ENCODE measurements at places on chromosomes 3 and 15. TPM values are rescaled to one million over a fixed set of nuclear protein-coding genes. Genes with fewer than 3 reads are reported as not detected.

The EIF3J gene
- 57.1 TPM for total RNA-seq

The NEK11 gene
- 5.5 TPM for total RNA-seq

The CAPN3 gene
- total RNA-seq: 0.79 TPM

The GRM7 gene
- not detected for total RNA-seq

The TM4SF4 gene
- total RNA-seq: 3.2 TPM

The NPAP1 gene
- total RNA-seq: not detected

The PROS1 gene
- 50.1 TPM for total RNA-seq

The DLEC1 gene
- total RNA-seq: 0.07 TPM

The KLHL25 gene
- 12.9 TPM for total RNA-seq

The TMEM207 gene
- not detected for total RNA-seq

- peak; percentile 55 for ATAC-seq
These were observed 50.2 kb downstream of the CRYBG3 start for GRCh38 chr3:97871801-97872524.

GRCh38 chr3:113914646-113915045, 33.2 kb upstream of the ZDHHC23 start:
- no peak for ATAC-seq

- no peak for ATAC-seq
These were observed 99.1 kb downstream of the NR1I2 start for GRCh38 chr3:119880966-119881365.

DNA sequence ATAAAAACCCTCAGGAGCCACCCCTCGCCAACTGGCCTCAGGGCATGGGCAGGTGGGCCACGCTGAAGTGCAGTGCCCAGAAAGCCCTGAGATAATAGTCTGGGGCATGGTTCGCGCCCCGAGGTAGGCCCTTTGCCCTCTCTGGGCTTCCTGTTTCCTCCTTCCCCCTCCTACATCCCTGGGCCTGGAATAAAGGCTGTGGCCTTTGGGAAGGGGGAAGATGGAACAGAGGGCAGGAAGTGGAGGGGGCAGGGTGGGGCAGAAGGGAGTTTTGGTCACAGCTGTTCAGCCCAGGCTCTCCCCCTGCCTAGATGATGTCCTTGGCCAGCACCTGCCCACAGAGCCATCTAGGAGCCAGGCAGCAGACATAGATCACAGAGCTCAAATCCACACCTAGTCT, 11.3 kb downstream of the CSRNP1 start:
- no peak for ATAC-seq

GRCh38 chr15:35064576-35065190, 20.4 kb downstream of the NANOGP8 start:
- no peak for ATAC-seq

DNA sequence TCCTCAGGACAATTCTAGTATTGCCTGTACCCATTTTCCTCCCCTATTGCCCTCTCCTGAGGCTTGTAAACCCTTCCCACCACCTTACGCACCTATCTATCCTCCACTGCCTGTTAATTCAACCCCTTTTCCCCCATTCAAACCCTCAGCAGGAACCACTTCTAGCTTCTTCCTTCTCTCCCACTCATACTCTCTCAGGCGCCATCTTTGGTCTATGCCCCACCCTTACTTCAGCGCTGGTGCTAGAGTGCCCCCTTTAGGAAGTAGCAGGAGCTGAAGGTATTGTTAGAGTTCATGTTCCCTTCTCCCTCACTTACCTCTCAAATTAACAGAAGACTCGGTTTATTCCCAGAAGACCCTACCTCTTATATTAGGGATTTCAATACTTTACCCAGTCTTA, 121.8 kb upstream of the NLGN1 start:
- ATAC-seq: no peak

- ATAC-seq: no peak
These were observed 9.9 kb upstream of the KLHL25 start for GRCh38 chr15:85804481-85805170.

- no peak for ATAC-seq
These were observed 25.0 kb downstream of the CRYGS start for GRCh38 chr3:186519021-186519658.

DNA sequence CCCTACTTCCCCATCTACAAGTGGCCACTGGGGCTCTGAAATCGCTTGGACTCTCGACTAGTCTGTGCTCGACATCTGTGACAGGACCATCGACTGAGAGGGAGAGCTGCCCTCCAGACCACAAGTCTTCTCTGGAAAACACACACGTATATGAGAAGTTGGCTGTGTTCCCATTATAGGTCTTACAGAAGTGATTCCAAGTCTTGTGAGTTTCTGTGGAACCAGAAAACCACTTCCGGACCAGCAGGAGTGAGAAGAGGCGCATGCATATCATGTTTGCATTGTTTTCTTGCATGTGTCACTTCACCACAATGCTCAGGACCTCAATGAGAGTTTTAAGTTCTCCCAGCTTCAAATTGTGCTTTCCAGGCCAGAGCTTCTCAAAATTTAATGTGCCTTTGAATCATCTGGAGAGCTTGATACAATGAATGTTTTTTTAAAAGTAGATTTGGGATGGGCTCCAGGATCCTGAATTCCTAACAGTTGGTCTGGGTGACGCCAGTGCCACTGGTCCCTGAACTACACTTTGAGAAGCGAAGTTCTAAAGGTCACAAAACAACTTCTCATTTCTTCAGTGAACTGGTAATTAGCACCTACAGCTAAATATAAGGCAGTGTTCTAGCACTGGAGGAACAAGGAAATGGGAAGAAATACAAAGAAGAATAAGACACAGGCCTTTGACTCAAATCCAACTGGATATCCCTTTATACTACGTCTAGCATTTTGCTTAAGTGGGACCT, 15.7 kb downstream of the LIPC start:
- ATAC-seq: no peak

- peak; percentile 21 for ATAC-seq
These were observed 307.8 kb upstream of the TPRG1 start for GRCh38 chr3:188863999-188864406.

DNA sequence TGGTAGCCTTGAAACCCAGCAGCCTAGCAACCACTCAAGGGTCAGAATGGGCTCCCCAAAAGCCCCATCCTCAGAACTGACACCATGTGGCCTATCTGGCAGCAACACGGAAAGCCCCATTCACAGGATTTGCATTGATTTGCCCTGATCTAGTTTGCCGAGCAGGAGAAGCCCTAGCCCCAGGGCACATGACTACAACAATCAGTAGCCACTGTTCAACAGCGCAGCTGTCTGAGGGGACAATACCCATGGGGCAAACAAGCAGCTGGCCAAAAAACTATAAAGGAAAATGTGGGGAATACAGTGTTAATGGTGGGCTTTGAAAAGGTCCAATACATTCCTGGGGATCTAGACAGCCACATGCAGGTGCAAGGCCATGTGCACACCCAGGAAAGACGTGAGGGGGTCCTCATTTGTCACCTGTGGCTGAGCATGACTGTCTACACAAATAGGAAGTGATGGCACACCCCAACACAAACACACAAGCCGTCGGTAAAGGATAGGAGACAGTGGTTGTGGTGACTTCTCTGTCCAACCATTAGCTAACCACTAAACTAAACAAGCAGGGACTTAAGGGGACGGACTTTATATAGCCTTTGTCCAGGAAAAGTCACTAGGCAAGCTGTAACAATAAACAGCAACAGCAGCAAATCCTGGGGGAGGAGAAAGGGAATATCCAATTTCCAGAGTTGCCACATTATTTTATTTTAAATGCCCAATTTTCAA, 113.7 kb downstream of the LRIG1 start:
- ATAC-seq: no peak

- no peak for ATAC-seq
These were observed 37.2 kb downstream of the ACAP2 start for GRCh38 chr3:195405651-195406050.

- ATAC-seq: no peak
These were observed 9.6 kb downstream of the C3orf18 start for GRCh38 chr3:50557915-50558314.

DNA sequence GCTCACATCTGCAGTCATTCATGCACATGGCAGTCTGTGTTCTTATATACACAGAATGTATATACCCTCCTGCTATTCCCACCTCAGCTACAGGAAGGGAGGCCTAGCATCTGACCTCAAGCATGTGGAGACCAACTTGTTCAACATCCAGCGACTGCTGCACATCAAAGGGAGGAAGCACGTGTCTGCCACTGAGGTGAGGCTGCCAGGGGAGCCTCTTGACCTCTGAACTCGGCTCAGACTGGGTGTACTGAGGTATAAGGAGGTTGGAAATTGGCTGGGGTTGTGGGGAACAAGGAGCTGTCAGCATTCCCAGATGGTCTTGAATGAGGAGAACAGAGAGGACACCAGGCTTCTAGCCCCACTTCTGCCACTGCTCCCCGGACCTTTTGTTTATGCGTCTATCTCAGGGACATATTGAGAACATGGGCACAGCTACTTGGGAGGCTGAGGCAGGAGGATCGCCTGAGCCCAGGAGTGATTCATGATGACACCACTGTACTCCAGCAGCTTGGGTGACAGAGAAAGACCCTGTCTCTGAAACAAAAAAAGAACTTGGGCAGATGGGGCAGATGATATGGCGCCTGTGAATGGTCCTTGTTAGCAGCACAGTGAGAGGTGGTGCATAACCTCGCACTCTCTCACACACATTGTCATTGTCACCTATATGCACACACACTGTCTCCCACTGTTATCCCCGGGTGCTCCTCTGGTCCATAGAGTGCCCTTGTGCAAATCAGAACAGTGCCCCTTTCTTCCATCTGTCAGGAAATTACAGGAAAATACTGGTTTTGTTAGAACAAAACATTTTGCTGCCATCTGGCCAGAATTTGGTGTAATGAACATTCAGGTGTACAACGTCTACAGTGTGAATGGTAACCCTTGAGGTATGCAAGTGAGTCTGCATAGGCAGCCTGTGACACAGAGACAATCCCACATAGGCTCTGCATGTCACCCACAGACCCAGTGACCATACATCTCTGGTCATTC, 5.4 kb downstream of the VILL start:
- ATAC-seq: no peak

DNA sequence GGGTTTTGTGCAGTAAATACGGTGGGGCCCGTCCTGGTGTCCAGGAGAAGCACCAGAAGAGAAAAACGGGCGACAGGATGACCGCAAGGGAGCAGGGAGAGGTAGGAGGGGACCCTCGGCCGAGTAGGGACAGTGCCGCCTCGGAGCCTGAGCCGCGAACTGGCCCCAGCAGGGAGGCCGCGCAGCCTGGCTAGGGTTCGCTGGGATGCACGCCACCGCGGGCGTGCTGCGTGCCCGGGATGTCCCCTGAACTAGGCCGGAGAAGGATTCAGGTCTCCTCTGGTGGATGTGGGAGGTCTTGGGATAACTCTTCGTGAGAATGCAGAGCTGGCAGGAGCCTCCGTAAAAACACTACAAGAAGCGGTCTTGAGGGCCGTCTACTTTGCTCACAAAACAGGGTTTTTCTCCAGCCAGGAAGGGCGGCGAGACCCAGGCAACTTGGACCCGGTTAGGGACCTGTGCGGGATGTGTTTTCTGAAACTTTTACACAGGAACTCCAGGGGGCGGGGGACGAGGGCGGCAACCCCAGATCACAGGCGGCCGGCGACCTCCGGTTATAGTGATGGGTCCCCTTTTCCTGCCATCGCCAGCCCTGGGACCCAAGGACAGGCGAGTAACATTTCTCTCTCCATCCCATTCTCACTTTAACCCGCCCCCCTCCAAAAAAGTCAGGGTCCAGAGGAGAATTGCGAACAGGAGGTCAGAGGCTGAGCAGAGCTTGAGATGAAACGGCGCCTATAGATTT, 35.5 kb downstream of the NR2F2 start:
- no peak for ATAC-seq

DNA sequence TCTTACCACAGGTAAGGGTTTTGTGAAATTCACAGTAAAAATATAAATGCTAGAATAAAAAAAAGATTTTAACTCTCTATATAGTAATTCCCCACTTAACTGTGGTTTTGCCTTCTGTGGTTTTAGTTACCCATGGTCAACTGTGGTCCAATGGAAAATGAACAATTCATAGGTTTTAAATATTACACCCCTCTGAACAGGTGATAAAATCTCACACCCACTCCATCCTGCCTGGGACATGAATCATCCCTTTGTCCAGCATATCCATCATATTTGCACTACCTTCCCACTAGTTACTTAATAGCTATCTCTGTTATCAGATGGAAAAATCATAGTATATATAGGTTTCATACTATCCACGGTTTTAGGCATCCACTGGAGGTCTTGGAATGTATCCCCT, 49.2 kb downstream of the HDGFL3 start:
- ATAC-seq: no peak

DNA sequence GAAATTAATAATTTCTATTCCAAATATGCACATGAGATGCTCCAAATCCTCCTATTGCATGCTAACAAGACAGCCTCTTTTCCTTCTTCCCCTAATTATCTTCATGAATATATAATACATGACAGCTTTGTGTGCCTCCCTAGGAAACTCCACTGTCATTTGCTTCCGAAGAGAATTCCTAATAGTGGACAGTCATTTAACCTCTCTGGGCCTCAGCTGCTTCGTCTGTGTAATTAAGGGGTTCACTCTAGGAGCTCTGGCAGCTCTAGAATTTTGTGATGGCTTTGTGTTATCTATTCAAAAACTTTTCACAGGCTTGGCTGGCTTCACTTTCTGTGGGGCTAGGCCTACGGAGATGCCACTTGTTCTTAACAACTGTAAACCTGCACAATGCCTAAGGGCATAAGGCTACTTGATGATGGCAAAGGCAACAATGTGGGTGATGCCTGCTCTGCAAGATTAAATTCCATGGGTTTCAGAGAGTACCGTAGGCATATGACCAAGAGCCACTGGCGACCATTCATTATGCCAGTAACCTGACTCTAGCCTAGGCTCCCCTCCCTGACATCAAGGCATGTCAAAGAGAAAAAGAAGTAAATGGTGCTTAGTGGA, 333.8 kb upstream of the UMPS start:
- ATAC-seq: no peak

GRCh38 chr3:73379465-73379864, 245.3 kb downstream of the PDZRN3 start:
- no peak for ATAC-seq

GRCh38 chr3:56702490-56703315, 19.6 kb upstream of the TASOR start:
- ATAC-seq: peak; percentile 71

- ATAC-seq: no peak
These were observed 75.2 kb downstream of the GADL1 start for GRCh38 chr3:30819067-30819798.

DNA sequence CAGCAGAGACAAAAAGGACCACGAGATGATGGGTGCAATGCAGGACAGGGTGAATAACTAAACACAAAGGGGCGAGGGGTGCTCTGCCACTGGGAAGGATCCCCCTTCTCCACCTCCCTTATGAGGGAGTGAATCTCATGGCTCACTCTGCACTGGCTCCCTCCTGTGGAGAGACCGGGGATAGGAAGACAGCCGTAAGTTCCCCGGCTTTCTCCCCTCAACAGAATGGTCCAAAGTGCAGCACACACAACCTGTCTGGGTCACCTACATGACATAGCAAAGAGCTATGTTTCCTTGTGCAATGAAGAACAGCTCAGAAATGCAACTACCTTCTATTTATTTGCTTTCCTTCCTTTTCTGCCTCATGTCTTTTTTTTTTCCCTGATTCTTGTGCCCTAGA, 7.8 kb upstream of the ACSBG1 start:
- ATAC-seq: no peak

- ATAC-seq: no peak
These were observed 56.5 kb downstream of the ZNF385D start for GRCh38 chr3:21694506-21694905.

All from gastroesophageal sphincter (tissue), 4 donors.